ENCODE measurements at places on chromosomes 12 and 14.

GRCh38 chr12:84218406-84218805 lies 694.2 kb downstream of the SLC6A15 start:
- no peak overlapping the region for H3K4me3 ChIP-seq
- H3K27ac ChIP-seq: no peak overlapping the region
- H3K4me1 ChIP-seq: no peaks in the 10 kb centered on the region
- DNase-seq: no peak
- H3K27me3 ChIP-seq: no peaks in the 10 kb centered on the region
- H3K36me3 ChIP-seq: no peaks in the 10 kb centered on the region

GRCh38 chr12:16269946-16270345 lies 7.5 kb downstream of the SLC15A5 start:
- H3K4me3 ChIP-seq: no peak overlapping the region
- no peak overlapping the region for H3K27ac ChIP-seq
- H3K4me1 ChIP-seq: no peaks in the 10 kb centered on the region
- no peaks in the 10 kb centered on the region for H3K27me3 ChIP-seq
- no peak for DNase-seq

DNA sequence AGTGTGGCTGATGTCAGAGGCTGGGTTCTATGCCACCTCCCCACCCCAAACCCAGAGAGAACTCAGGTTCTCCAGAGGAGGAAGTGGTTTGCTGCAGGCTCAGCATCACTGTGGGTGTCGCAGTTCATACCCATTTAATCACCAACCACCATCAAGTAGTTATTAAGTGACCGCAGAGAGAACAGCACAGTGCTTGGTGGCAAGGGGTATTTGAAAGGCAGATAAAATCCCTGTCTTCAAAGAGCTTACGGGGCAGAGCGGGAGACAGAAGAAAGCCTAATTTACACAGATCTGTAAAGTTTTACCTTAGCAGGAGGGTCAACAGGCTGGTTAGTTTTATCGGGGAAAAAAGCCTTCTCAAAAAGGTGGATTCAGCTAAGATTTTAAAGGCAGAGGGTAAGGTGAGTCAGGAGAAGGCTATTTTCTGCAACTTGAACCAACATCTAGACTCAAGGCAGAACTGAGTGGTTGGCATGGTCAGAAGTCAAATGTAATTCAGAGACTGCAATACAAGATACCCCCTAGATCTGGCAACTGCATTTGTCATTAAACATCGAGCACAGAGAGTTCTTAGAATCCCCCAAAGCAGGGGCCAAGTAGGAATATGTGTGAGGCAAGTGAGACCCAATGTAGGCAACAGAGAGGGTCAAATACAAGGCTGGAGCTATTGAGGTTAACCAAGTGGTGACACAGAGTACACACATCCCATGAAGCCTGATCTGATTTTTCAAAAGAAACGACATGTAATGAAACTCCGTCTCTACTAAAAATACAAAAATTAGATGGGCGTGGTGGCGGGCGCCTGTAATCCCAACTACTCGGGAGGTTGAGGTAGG lies 13.2 kb downstream of the PXN start:
- H3K4me1 ChIP-seq: peaks cover 68% of the 10 kb centered on the region
- DNase-seq: peak; percentile 1
- H3K27me3 ChIP-seq: no peaks in the 10 kb centered on the region
- H3K36me3 ChIP-seq: no peaks in the 10 kb centered on the region
- peak overlapping the region; percentile 3 for H3K27ac ChIP-seq

GRCh38 chr14:74014299-74014698 lies 4.8 kb downstream of the ENTPD5 start:
- no peak overlapping the region for H3K27ac ChIP-seq
- peaks cover 11% of the 10 kb centered on the region for H3K4me1 ChIP-seq
- no peak overlapping the region for H3K4me3 ChIP-seq
- no peaks in the 10 kb centered on the region for H3K27me3 ChIP-seq
- H3K36me3 ChIP-seq: peaks cover 2% of the 10 kb centered on the region
- no peak for DNase-seq

DNA sequence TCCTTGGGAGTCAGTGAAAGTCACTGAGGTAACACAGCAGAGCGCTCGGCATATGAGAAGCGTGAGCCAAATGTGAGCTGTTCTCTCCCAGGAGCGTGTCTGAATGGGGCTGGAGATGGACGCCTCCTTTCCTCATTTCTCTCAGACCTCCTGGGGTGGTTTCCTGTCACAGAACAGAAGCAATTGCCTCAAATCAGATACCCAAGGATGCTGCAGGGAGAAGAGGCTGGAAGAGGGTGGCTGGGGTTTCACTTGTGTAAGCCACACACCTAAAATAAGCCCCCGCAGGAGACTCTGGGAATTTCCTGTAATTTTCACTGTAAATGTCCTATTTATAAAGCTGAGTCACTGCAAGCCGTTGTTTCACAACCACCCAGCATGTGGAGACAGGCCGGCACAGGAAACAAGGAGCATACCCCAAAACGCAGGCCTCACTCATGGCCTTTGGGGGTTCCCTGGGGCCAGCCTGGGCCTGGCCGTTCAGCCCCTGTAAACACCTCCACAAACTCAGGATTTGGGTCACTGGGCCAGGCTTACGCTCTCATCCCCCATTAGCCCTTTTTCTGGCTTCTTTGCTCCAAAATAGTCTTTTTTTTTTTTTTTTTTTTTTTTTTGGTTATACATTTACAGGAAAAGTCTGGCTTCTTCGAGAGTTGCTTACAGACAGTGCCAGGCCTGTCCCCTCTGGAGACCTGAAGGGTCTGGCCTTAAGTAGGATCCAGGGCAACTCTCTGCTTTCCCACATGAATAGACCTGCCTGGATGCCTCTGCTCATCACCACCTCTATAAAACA lies 55.3 kb downstream of the VCPKMT start:
- H3K4me1 ChIP-seq: peaks cover 31% of the 10 kb centered on the region
- DNase-seq: peak; percentile 82
- H3K4me3 ChIP-seq: no peak overlapping the region
- H3K27me3 ChIP-seq: no peaks in the 10 kb centered on the region
- H3K36me3 ChIP-seq: no peaks in the 10 kb centered on the region

DNA sequence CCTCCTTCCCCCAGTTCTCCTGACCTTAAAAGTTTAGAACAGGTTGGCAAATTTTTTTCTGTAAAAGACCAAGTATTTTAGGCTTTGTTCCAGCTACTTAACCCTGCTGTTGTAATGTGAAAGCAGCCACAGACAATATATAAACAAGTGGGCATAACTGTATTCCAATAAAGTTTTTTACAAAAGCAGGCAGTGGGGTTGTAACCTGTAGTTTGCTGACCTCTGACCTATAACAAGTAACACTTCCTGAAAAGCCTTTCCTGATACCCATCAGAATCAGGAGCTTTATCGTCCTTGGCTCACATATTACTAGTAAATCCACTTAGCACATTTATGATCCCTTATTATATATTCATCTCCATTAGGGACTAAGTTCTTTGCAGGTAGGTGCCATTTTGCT lies 13.1 kb upstream of the SMARCC2 start:
- H3K4me1 ChIP-seq: peaks cover 35% of the 10 kb centered on the region
- no peaks in the 10 kb centered on the region for H3K27me3 ChIP-seq
- H3K4me3 ChIP-seq: no peak overlapping the region
- H3K27ac ChIP-seq: no peak overlapping the region

- peak overlapping the region; percentile 46 for H3K27ac ChIP-seq
- no peak overlapping the region for H3K4me3 ChIP-seq
- no peaks in the 10 kb centered on the region for H3K27me3 ChIP-seq
- H3K36me3 ChIP-seq: no peaks in the 10 kb centered on the region
- peak; percentile 64 for DNase-seq
These were observed 7.7 kb downstream of the BRF1 start for GRCh38 chr14:105292826-105293711.

DNA sequence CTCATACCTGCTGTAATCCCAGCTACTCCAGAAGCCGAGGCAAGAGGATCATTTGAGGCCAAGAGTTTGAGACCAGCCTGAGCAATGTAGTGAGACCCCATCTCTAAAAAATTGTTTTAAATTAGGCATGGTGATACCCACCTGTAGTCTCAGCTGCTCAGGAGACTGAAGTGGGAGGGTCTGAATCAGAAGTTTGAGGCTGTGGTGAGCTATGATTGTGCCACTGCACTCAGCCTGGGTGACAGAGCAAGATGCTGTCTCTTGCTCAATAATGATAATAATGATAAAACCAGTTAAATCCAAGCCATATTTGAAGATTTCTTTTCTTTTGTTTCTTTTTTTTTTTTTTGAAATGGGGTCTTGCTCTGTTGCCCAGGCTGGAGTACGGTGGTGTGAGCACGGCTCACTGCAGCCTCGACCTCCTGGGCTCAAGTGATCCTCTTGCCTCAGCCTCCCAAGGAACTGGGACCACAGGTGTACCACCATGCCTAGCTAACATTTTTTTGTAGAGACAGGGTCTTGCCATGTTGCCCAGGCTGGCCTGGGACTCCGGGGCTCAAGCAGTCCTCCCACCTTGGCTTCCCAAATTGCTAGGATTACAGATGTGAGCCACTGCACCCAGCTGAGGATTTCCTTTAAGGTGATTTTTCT lies 12.8 kb downstream of the PSMA6 start:
- H3K27ac ChIP-seq: no peak overlapping the region
- no peaks in the 10 kb centered on the region for H3K27me3 ChIP-seq
- H3K36me3 ChIP-seq: peaks cover 2% of the 10 kb centered on the region
- DNase-seq: no peak

DNA sequence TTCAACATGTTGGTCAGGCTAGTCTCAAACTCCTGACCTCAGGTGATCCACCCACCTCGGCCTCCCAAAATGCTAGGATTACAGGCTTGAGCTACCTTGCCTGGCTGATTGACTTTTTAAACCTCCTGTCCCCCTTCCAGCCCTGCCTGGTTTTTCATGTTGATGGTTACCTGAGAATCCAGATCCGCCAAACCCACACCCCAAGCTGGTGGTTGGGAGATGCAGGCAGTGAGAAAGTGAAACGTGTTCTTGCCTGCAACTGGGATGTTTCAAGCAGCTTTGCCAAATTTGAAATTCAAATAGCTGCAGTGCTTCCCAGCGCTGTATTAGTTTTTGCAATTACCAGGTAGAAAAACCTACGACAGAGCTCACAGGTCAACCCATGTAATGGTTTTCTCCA lies 238.3 kb upstream of the PWP1 start:
- no peaks in the 10 kb centered on the region for H3K27me3 ChIP-seq
- no peak for DNase-seq
- no peak overlapping the region for H3K27ac ChIP-seq
- no peaks in the 10 kb centered on the region for H3K36me3 ChIP-seq
- no peaks in the 10 kb centered on the region for H3K4me1 ChIP-seq
- no peak overlapping the region for H3K4me3 ChIP-seq

GRCh38 chr12:49902399-49903350 lies 1.0 kb downstream of the FAIM2 start:
- H3K27me3 ChIP-seq: peaks cover 5% of the 10 kb centered on the region
- H3K36me3 ChIP-seq: no peaks in the 10 kb centered on the region
- H3K4me1 ChIP-seq: no peaks in the 10 kb centered on the region
